ENCODE measurements at places on chromosomes 5 and 9.

DNA sequence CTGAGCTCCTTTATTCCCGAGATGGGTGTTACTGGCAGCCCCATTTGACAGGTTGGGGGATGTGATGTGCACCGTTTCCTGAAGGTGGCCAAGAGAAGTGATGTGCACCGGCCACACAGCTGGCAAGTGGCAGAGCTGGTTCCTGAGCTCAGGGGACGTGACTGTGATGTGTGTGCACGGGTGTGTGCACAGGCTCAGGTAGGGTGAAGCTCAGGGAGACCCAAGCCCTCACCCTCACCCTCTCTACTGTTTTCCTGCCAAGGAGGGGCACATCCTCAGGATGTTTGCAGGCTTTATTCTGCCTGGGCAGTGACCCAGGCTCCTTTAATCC is 56.6 kb downstream of the WWC1 start:
- no peak for DNase-seq

GRCh38 chr9:94921092-94921471 is 194.6 kb downstream of the AOPEP start:
- no peak for DNase-seq

GRCh38 chr5:138903130-138903775 is 28.1 kb upstream of the LRRTM2 start:
- no peak for DNase-seq

DNA sequence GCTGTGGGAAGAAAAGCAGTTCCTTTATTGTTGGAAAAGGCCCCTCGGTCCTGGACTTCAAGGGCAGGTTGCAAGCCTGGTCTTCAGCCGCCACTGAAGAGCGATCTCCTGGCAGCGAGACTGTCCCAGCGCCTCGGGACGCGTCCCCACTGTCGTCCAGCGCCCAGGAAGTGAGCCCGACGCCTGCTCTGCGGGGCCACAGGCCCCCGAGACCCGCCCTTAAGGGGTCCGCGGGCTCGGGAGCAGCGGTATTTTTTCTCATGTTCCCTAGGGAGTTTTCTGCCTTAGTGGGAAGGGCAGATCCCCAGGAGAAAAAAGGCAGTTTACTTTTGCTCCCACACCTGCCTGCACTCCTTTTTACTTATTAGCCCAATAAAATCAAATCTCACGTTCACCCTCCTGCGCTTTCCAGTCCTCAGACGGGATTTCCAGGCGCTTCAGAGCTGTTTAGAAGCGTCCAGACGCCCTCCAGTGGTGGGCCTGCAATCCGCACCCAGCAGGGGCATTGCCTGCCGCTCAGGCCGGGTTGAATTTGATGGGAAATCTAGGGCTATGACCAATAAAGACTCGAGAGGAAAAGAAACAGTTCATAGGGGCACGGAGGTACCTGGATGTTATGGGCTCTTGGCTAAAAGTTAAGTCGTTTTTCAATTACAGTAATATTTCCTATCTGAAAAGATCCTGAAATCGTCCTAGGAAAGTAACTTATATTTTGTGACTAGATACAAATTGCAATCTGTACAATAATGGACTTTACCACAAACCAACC is 2.8 kb upstream of the EFNA5 start:
- peak; percentile 60 for DNase-seq

DNA sequence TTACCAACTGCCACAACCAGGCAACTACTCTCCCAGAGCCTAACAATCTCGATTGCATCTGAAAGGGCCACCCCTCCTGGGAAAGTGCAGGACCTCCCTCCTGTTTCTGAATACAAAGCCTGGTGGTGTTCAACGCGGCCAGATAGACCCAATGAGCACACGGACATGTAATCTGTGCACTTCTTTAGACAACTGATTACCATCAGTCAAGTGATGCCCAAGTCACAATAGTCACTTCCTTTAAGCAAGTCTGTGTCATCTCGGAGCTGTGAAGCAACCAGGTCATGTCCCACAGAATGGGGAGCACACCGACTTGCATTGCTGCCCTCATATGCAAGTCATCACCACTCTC is 739 bp downstream of the C9orf72 start:
- DNase-seq = peak; percentile 52

GRCh38 chr9:94895668-94896067 is 169.2 kb downstream of the AOPEP start:
- no peak for DNase-seq

- no peak for DNase-seq
Observed at GRCh38 chr5:150073086-150073625, 13.2 kb downstream of the CSF1R start.

DNA sequence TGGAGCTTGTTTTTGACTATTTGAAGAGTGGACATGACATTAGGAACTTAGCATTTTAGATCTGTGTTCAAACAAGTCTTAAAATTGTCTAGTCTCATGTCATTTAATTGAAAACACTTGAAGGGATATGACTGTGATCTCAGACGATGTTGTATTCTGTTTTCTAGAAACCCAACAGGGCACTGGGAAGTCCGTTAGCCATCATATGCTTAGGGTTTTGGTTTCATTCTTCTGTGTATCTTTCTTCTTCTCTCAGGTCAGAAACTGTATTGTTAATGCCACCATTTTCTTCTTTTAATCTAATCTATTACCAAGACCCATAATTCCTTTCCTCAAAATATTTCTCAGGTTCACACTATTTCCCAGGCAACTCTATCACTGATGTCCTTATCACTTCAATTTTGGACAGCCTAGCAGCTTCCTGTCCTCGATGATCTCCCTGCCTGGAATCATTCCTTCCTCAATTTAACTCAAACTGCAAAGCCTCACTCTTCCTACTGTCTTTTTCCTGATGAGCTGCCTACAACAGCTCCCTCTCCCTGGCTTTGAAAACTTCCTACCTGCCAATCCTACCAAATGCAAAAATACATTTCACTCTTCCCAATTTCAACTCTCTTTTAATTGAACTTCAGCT is 77.7 kb downstream of the MEF2C start:
- no peak for DNase-seq

GRCh38 chr5:143143973-143144372 is 259.5 kb downstream of the NR3C1 start:
- DNase-seq = no peak

- DNase-seq = no peak
Observed at GRCh38 chr5:8845296-8845695, 700.6 kb downstream of the SEMA5A start.

- no peak for DNase-seq
Observed at GRCh38 chr5:122142480-122143164, 13.3 kb downstream of the ZNF474 start.

GRCh38 chr5:136022965-136023364 is 5.8 kb upstream of the TGFBI start:
- DNase-seq = no peak

DNA sequence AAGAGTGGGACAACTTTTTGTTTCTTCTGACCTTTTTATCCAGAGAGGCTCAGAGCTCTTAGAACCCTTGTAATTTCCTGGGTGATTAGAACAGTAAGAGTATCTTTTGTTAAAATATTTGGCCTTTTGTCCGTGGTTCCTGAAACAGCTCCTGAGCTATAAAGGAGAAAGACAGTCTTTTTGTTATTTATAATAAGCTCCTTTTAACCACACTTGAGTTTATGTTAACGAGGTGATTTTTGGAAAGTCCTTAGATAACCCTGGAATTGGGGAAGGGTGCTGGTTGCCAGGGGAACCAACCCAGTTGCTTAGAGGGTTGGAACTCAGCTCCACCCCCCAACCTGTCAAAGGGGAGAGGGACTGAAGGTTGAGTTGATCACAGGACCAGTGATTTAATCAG is 4.8 kb downstream of the ZNF483 start:
- DNase-seq = no peak

- DNase-seq = no peak
Observed at GRCh38 chr9:77956555-77956954, 75.1 kb downstream of the GNAQ start.

DNA sequence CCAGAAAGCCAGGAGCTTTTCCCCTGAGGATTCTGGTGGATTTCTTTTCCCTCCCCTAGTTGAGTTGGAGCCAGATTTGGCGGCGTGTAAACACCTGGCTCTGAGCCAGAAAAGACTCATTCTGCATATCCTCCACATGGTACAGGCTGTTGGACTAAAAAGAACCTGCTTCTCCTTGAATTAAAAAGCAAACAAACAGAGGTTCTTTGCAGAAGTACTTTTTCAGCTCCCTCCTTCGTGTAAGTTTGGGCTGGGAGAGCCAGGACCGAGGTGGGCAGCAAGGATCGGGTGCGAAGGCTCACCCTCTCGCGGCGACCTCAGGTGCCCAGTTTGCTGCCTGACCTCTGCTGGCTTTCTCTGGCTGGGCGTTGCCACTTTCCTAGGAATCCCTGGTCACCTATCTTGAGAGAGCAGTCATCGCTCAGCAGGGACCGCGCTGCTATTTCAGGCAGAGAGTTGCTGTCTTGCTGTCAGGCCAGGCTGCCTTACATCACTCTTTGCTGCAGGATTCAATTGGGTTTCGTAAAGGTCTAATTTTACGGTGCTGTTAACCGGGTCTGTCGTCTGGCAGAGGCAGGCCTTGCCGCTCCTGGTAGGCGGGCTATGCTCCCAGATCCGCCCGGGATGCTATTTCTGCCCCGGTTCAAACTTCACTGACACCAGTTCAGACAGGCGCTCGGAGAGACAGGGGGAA is 3.2 kb downstream of the PAPPA start:
- no peak for DNase-seq

DNA sequence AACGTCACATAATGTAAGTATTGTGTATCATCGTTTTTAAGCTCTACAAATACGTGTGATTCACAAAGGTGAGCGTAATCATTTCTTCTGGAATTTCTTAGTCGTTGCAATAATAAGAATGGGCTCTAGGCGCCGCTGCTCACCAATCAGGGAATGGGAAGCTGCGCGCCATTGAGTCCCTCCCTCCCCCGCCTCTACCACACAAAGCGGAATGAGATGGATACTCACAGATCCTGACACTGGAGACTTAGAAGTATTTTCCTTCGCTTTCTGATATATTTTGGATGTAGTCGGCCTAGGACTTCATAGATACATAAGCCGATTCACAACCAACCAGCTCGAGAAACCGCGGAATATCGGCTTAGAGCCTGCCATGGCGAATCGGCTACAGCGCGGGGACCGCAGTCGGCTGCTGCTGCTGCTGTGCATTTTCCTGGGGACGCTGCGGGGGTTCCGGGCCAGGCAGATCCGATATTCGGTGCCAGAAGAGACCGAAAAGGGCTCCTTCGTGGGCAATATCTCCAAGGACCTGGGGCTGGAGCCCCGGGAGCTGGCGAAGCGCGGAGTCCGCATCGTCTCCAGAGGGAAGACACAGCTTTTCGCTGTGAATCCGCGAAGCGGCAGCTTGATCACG is at the start of gene PCDHGA11:
PCDHGA11 (plus strand) TSS at position 197 of the 634 bp plus-strand sequence; CDS start at position 374, 177 bp downstream.
- peak; percentile 18 for DNase-seq

- DNase-seq = no peak
Observed at GRCh38 chr9:18730241-18730640, 256.3 kb downstream of the ADAMTSL1 start.

- no peak for DNase-seq
Observed at GRCh38 chr9:34993502-34994259, 4.1 kb downstream of the DNAJB5 start.

DNA sequence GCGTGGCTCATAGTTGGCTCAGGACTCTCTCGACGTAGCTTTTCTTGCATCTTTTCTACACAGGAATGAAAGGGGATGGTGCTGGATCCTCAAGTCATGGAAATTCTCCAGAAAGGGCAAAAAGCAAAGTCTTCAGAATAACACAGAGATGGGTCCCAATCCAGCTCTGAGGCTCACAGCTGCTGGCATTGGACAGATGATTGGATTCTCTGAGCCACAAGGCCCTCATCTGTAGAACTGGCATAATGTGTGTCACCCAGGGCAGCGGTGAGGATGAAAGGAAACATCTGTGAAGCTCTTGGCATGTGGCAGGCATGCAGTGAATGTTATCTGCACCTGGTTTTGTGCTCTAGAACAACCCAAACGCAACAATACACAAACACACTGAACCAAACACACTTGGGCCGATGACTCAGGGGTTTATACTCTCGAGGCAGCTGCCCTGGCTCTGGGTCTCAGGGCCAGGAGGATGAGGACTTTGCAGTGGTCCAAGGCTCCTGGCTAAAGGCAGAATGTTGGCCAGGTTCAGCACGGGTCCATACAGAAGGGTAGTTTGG is 64.0 kb upstream of the UBTD2 start:
- no peak for DNase-seq

DNA sequence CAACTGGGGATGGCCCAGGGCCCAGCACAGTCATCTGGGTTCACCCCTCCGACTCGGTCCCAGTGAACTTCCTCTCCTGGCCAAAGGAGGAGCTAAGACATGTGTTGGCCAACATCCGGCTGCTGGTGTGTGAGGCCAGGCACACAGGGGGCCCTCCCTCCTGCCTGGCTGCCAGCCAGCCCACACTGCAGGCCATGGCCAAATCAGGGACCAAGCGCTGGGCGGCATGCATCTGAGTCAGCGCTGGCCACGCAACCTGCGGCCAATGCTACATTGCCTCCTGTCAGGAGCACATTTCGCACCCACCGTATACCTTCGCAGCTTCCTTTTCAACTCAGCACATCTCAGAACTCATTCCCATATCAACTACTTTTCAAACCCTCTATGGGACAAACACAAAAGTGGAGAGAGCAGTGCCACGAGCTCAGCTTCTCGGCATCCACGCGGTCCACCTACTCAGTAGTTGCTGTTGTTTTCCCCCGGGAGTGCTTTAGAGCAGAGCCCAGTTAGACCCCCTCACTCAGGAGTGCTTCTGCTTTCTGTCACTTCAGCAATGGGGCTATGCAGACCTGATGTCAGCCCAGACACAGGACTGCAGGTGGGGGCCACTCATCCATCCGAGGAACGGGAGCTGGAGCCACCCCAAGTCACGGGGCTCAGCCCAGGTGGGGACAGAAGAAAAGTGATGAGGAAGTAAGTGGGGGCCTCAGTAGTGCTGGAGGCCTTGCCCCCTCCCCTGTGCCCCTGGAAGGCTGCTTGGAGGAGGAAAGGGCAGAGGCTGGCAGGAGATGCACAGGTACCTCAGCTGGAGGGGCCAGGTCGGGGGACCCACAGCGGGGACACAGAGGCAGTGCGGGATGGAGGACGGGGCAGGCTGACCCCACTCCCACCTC is 13.9 kb downstream of the NINJ1 start:
- no peak for DNase-seq
